NCI-H226 (cell line): ENCODE measurements at places on chromosomes 7 and 10.

DNA sequence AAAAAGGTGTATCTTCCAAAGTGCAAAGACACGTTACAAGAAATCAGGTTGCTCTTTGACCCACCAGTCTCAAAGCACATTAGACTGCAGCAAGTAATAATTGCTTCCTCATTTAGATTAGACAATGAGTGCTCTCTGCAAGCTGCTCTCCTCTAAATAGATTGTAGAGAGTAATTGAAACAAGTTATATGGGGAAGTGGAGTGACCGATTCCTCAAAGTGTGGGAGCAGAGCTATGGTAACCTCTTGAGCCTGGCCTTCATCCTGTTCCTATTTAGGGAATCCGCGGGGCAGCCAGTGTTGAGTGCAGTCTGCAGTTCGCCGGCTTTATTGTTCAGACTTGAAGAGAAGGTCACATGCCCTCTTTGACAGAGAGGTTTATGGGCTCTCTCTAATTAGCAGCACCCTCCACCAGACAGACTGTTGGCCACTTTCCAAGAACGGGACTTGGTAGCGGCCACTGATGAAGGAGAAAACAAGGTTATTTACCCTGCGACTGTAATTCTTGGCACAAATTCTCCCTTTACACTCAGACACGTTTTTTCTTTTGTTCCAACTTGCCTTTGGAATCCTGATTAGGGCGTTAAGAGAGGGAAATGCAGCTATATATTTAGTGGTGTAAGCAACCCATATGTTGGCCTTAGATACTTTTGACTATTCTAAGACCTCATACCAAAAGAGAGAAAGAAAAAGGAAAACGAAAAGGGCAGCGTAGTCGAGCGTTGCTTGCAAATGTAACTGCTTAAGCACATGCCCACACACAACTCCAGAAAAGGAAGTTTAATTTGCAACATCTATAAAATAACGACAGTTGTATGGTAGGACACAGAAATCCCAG is 107.5 kb downstream of the REEP3 start:
- DNase-seq: no peak

DNA sequence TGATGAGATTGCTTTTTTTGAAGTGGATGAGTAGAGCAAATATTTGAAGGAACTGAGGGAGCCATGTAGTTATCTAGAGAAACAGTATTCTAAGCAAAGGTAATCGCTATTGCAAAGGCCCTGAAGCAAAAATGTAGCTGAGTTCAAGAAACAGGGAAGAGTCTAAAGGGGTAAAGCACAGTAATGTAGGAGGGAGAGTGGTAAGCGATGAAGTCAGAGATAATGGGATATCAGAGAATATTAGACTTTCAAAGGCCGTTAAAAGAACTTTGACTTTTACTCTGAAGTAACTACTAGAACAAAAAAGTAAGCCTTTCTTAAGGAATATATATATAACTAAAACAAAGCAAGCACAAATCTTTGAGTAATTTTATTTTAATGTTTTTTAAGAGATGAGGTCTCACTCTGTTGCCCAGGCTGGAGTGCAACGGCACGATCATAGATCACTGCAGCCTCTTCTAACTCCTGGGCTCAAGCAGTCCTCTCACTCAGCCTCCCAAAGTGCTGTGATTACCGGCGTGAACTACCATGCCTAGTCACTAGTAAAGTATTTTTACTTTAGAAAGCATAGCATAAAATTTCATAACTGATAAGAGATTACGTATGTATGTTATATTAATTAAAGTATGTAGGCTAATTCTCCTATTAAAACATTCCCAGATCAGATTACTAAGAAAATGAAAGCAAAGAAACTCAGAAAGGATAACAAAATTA is 61.7 kb upstream of the OIT3 start:
- DNase-seq: peak; percentile 21

GRCh38 chr7:90210981-90211380 is 559 bp upstream of the STEAP2 start:
- no peak for DNase-seq

DNA sequence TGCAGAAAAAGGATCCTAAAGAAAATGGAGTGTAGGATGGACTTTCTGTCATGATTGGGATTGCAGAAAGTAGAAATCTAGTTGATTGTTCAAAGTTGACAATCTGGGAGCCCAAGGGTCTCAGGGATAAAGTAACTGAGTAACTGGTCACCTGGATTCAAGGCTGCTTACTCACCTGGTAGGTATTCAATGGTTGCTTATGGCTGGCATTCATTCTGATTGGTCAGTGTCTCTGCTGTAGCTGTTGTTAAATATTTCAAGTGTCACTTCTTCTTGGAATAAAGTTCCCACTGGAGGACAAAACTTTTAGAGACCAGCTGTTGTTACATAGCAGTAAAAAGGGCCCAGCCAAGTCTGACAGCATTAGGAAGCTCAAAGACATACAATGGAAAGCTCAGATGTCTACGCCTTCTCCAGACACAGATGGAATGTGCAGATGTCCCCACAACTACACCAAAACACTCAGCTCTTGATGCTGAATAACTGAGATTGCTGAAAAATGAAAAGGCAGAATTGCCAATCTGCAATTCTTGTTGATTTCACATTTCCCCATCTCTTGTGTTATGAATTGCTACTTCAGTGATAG is 106.9 kb downstream of the ZNF467 start:
- no peak for DNase-seq

DNA sequence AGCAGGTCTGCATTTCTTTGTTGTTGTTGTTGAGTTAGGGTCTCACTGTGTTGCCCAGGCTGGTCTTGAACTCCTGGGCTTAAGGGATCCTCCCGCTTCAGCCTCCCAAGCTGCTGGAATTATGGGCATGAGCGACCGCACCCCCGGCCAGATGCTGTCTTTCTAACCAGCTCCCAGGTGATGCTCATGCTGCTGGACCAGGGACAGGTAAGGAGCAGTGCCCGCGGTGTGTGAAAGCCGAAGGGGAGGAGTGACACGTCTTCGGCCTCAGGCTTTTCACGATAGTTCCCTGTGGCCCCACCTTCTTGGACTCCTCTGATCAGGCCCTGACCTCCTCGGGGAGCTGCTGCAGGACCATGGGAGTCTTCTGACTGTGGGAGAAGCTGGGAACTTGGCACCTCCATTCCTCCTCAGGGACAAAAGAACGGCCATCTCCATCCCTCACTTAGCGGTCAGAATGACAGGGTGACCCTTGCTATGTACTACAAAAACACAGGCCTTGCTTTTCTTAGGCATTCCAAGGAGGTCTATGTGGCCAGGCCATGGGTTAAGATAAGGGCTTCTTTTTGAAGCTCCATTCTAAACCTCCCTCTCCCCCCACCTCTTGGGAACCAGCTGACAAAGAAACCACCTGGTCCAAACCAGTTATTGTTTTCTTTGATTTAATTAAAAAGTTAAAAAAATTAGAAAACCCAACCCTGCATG is 5.5 kb downstream of the SFRP5 start:
- no peak for DNase-seq

DNA sequence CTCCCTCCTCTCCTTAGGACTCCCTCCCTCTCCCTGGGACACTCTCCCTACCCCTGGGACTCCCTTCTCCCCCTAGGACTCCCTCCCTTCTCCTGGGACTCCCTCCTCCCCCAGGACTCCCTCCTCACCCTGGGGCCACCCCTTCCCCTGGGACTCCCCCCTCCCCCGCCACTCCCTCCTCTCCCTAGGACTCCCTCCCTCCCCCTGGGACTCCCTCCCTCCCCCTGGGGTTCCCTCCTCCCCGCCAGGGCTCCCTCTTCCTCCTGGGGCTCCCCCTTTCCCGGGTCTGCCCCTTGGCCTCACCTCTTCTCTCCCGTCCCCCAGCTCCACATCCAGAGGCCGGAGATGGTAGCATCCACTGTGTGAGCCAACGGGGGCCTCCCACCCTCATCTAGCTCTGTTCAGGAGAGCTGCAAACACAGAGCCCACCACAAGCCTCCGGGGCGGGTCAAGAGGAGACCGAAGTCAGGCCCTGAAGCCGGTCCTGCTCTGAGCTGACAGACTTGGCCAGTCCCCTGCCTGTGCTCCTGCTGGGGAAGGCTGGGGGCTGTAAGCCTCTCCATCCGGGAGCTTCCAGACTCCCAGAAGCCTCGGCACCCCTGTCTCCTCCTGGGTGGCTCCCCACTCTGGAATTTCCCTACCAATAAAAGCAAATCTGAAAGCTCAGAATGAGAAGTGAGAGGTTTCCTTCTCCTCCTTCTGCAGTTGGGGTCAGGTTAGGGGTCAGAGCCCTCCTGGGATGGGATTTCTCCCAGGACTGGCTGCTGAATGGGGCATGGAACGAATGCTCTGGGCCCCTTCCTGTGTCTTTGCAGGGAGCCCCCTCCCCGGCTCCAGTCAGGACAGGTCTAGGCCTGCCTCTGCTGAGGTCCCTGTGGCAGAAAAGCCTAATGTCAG is 1.4 kb upstream of the MUC17 start:
- no peak for DNase-seq

DNA sequence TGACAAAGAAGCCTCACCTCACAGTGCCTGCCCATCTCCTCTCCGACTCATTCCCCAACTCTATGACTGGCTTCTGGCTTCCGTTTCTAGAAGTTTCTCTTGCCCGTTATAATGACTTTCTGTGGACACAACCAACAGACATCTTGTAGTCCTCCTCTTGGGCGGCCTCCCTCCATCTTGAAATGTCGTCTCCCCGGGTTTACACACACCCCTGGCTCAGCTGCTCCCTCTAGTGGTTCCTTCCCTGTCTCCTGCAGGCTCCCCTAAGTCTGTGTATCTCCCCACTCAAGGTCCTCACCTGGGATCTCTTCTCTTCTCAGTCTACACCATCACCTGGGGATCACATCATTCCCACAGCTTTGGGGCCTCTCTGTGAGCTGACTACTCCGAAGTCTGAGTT is 123.4 kb upstream of the NEBL start:
- no peak for DNase-seq

DNA sequence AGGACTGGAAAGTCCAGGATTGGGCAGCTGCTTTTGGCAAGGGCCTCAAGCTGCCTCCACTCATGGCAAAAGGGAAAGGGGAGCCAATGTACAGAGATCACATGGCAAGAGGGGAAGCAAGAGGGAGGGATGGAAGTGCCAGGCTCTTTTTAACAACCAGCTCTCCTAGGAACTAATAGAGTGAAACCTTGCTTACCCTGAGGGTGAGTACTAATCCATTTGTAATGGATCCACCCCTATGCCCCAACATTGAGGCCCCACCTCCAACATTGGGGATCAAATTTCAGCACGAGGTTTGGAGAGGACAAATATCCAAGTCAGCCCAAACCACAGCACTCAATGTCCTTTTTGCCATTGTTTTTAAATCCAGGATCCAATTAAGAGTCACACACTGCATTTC is 12.5 kb downstream of the HABP2 start:
- no peak for DNase-seq

GRCh38 chr7:94338921-94339371 is 55.7 kb upstream of the COL1A2 start:
- DNase-seq: peak; percentile 12

DNA sequence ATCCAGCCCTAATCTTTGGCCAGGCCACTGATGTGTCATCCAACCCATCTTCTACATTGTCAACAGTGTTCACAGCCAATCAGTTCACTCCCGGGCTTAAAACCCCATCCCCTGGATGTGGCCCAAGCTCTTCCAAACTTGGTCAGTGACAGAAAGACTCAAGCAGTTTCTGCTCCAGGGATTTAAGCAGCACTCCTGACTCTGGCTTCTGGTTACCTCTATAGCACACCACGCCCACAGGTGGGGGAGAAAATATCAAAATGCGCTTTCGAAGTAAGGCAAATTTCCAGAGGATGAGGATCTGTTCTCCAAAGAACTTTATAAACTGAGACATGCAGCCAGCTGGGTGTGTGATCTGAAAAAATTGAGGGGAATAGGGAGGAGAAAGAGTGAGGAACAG is 35.9 kb downstream of the DENND11 start:
- DNase-seq: no peak

DNA sequence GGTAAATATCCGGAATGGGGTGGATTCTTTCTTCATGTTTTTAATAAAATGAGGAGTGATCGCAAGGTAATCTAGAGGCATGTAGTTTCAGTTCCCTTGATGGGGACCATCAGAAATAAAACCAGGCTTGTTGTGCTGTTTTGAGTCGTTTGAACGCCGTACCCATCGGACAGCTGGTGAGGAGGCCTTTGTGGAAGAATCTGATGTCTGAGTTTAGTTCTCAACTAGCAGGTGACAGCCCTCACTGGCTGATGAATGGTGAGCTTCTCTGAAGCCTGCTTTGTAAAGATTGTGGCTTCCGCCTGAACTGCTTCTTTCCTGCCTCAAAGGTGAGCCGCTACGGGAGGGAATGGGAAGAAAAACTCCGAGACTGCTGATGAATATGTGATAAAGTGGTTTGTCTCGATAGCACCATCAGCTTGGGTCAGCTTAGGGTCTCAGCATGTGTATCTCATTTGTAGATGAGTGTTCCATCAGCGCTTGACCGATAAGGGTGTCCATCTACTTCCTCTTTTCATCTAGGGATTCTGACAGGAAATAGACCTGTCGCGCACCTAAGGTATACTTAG is 977 bp downstream of the TMEM248 start:
- DNase-seq: no peak

DNA sequence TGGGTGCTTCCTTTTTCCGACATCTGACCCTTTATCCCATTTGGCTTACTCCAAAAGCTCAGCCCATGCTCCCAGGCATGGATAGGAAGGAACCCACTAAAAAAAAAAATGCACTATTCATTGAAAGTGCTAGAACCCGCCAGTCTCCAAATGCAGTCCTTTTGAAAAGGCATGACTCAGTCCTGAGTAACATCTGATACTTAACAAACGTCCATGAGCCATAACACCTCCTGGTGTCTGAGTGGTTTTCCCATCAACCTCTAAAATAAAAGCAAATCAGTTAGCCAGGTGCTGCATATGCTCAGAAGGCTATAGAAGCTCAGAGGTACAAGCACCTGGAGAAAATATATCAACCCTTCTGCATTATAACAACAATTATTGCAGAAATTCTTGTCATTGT is 45.0 kb upstream of the CACUL1 start:
- peak; percentile 40 for DNase-seq

DNA sequence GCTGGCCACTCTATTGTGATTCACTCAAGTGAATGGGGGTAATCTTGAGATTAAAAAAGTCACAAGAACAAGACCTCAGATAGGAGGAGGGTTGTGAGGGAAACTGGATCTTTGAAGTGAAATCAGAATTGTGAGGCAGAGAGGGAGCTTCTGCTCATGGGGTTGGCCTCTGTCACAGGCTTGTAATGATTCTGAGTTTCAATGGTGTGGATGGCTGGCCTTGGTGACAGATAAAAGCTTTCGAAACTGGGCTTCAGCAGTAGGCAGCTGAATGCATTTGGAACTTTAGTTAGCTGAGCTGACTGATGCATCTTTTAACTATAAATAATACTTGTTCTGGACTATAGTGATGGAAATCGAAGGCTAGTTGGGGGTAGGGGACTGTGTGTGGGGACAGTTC is 12.2 kb downstream of the TAS2R60 start:
- DNase-seq: no peak

DNA sequence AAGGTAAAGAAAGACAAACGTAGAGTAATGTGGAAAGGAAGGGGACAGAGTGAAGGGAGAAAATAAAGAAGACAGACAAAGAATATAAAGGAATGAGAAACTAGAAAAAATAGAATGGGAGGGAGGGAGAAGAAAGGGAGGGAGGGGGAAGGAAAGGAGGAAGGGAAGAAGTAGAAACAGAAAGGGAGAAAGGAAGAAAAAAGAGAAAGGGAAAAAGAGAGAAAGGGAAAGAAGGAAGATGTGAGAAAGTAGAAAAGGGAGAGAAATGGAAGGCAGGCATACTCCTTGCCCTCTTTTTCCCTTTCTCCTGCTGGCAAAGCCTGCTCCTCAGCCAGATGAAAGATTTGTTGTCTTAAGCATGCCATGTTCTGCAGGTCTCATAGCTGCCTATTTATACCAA is 1137.8 kb upstream of the C7orf33 start:
- no peak for DNase-seq

- DNase-seq: no peak
These were observed 90.5 kb downstream of the RNF216 start for GRCh38 chr7:5690931-5691473.

GRCh38 chr10:126470991-126471390 is 82.7 kb upstream of the ADAM12 start:
- no peak for DNase-seq
